ENCODE measurements at places on chromosomes 11 and 22.

- no peak for DNase-seq
Observed at GRCh38 chr11:118078911-118079411, 2.1 kb downstream of the TMPRSS4 start.

DNA sequence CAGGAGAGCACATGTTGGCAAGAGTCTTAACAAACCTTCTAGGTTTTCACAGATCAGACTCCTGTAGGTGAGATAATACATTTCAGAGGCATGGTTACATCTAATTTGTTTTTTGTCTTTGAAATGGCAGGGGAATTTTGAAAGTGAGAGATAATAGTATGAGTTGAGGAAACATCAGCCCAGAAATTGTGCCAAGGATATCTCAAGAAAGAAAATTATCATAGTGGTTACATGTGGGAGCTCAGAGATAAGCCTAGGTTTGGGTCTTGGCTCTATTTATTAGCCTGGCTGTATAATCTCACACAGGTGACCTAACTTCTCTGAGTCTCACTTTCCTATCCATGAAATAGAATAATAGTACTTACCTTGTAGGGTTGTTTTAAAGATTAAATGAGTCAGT, 443 bp downstream of the BTBD18 start:
- no peak for DNase-seq

DNA sequence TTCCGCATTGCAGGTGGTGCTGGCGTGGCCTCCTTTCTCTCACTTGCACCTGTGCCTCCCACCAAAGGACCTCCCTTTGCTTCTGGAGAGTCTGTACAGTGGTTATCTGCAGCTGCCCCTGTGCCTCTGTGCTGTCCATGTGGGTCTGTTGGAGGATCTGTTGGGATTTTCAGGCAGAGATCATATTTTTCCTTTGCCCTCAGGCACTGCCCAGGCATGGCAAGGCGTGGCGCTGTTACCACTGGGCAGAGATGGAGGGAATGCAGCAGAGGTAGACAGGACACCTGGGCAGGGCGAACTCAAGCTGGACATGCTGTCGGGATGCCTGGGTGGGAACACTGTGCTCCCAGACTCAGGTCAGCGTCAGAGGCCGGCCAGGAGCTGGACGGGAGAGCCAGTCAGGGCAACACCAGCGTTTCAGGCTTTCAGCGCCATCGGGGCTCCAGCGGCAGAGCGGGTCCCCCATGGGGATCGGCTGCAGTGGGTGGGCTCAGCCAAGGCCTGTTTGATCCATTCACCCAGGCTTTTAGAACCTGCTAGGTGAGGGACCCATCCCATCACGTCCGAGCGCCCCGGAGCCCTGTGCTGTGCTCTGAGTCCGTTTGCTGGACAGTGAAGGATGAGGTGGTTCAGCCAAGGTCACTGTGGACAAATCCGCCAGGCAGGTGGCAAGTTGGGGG, 718.9 kb downstream of the BRD1 start:
- no peak for DNase-seq

DNA sequence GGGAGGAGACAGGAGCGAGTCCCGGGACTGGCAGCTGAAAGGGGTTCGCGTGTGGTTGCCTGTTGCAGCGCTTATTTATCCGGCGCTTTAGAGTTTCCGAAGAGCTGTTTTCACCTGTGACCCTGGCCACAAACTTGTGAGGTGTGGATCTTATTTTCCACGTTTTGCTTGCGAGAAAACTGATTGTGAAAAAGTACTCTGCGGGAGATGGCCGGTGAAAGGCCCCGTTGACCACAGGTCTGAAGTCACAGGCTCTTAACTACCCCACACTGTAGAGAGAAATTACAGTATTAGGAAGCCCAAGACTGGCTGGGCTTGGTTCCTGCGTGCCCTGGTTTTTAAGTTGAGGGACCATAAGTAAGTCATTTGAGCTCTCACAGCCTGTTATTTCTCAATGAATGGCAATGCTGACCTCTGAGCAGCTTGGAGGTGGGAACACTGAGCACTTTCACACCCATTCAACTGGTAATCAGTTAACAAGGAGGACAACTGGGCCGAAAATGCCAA, 379 bp upstream of the RAB38 start:
- no peak for DNase-seq

DNA sequence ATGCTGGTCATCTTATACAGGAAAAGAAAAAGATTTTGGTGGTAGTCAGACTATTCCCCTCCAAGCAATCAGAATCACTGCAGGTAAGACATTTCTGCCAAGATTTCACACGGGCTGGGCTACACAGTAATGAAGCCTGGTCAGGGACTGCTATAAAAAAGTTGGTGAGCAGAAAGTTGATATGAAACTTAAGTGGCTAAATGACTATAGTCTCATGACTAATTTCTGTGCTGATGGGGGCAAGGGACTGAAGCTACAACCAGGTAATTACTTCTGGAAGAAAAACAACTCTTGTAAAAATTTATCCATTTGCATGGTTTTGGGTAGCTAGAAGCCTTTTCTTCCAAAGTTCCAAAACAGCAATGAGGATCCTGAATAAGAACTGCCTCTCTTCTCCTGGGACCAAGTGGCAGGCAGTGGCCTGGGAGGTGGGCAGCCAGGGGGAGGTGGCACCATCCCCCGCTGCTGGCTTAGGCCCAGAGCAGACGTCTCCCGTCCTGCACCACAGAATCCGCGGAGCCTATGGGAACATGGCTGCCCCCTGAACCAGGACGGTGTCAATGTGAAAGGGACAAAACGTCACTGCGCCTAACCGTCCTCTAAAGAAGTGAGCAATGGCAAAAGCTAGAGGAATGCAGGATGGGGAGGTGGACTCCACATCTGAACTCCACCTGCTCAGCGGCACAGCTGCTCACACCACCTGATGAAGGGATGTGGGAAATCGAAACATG, 122.6 kb upstream of the LMO1 start:
- no peak for DNase-seq

- no peak for DNase-seq
Observed at GRCh38 chr11:36008584-36008983, 64.7 kb downstream of the LDLRAD3 start.

DNA sequence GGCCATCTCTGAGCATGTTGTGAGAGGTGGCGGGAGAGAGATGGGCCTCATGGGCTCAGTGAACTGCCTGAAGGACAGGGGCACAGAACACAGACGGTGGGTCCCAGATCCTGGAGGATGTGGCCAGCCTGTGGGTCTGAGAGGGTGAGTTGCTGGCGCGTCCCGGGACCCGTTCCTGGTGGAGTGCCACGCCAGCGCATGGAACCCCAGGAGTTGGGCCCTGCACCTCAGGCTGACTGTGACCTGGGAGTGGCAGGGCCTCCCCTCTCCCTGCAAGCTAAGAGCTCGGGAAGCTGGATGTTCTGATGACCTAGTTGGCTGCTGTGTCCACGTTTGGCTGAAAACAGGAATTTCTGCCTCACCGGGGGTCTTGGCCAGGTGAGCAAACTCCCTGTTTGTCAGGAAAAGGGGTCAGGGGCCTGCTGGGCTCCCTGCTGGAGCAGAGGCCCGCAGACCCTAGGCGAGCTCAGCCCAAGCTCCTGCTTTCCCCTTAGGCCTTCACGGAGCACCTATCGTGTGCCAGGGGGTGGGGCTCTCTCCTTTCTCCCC, 15.0 kb downstream of the LRRC32 start:
- DNase-seq: no peak

GRCh38 chr22:19598054-19598855, 74.0 kb upstream of the CLDN5 start:
- no peak for DNase-seq

DNA sequence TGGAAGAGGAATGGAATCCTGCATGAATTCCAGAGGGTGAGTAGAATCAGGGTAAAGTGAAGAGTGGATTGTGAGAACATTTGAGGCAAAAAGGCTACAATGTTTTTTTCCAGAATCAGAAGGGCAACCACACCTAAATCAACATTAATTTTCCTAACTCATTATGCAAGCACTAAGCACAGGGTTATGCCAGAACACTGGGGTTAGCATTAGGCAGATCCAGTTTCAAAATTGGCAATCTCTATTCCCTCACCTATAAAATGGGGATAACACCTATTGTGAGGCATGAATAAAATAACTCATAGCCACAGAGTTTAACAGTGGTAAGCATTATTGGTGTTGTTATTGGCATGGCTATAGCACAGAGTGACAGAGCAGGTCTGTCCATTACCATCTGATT, 378.6 kb upstream of the FAT3 start:
- no peak for DNase-seq

- DNase-seq: no peak
Observed at GRCh38 chr11:124830749-124831148, 30.5 kb upstream of the MSANTD2 start.

GRCh38 chr11:1785749-1786413, 22.2 kb upstream of the CTSD start:
- DNase-seq: no peak

DNA sequence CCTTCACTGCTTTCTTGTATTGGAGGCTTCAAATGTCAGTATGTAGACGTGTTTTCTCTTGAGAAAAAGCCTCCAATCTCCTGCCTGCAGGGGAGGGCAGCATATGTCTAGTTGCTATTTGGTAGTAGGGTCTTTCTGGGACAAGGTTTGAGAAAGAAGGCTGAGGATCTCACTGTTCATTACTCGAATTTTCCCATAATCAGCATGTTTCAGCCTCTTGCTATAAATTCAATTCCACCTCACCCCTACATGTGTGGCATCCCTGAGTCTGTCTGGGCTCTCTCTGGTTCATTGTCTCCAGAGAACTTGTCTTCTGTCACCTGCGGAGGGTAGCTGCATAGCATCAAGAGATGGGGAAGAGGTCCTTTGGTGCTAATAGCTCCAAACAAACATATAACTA, 19.5 kb upstream of the CCDC83 start:
- DNase-seq: no peak

- no peak for DNase-seq
Observed at GRCh38 chr22:36858966-36859365, 1.8 kb upstream of the NCF4 start.

DNA sequence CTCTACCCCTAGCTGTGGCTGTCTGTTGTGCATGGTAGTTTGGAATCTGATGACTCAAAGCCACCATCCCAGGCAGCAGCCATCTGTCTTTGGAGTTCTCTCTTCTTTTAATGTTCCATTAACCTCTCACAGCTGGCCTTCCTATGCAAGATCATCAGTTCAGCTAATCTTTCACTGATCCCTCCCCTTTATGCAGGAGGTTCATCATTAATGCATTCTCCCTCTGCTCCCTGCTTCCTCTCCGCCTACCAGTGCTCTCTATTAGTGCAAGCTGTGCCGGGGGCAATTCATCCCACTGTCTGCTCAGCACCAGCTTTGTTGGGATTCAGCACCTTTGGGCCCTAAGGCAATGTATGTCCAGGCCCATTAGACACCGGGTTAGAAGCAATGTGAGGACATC, 413.0 kb upstream of the LRRC4C start:
- DNase-seq: no peak

DNA sequence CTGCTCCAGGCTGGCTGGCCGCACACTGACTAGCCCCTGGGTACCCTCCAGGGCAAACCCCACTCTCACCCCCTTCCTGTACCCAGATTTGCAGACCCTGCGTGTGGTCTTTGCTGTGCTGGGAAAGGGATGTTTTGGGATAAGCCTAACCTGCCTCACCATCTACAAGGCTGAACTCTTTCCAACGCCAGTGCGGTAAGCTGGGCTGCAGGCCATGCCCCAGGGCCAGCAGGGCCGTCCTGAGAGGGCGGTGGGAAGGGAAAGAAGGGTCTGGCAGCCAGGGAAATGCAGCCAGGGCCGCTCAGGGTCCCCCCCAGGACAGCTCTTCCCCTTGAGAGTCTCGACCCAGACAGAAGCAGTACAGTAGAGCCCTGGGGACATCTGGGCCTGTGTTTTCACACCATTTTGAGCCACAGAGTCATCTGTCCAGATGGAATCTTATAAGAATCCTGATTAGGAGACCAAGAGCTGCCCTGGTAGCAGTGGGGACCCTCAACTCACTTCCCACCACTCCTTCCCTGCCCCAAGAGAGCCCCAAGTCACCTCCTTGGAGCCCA, 22.4 kb upstream of the SLC22A12 start:
- no peak for DNase-seq
